ENCODE measurements at places on chromosomes 11 and 22. TPM values are rescaled to one million over a fixed set of nuclear protein-coding genes. Genes with fewer than 3 reads are reported as not detected.

- H3K36me3 ChIP-seq, result peaks cover 22% of the 10 kb centered on the region
- DNase-seq, result no peak
- peak overlapping the region; percentile 99 for H3K27ac ChIP-seq
- no peaks in the 10 kb centered on the region for H3K27me3 ChIP-seq
- H3K4me3 ChIP-seq, result peak overlapping the region; percentile 98
Observed at GRCh38 chr11:123063826-123064657, 2.1 kb upstream of the HSPA8 start.

- no peak overlapping the region for H3K27ac ChIP-seq
- no peaks in the 10 kb centered on the region for H3K36me3 ChIP-seq
- no peaks in the 10 kb centered on the region for H3K4me1 ChIP-seq
- no peaks in the 10 kb centered on the region for H3K27me3 ChIP-seq
- no peak overlapping the region for H3K4me3 ChIP-seq
- no peak for DNase-seq
Observed at GRCh38 chr11:45518833-45519535, 146.4 kb downstream of the CHST1 start.

Gene POU2F3
- total RNA-seq, result 1.1 TPM

Gene TRIM22
- total RNA-seq, result 57.4 TPM

Gene HORMAD2
- not detected for total RNA-seq

Measured in H1 (cell line).